ENCODE measurements at places on chromosomes 13 and 19.

DNA sequence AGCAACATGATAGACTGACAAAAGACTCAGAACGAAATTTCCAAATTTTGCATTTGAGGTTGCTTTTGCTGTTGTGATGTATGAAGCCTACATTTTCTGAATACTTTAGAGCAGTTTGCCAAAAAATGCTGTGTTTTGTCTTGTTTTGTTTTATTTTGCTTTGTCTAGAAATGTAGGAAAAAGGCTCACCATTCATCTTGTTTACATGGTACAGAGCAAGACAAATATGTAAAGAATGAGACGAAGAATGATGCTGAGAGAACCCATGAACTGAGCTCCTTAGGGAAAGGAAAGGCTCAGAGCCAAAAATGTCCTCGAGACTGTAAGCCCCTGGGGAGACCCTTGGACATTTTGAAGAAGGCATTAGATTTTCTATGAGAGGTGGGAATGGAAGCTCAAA, 6.8 kb upstream of the SPART start:
- DNase-seq = no peak

- no peak for DNase-seq
Measured at GRCh38 chr13:107342747-107343146, 774.8 kb upstream of the ARGLU1 start.

GRCh38 chr19:54041969-54042606, 21.6 kb downstream of the VSTM1 start:
- no peak for DNase-seq

GRCh38 chr19:54556194-54556593, 17.4 kb upstream of the LILRA2 start:
- DNase-seq = no peak

DNA sequence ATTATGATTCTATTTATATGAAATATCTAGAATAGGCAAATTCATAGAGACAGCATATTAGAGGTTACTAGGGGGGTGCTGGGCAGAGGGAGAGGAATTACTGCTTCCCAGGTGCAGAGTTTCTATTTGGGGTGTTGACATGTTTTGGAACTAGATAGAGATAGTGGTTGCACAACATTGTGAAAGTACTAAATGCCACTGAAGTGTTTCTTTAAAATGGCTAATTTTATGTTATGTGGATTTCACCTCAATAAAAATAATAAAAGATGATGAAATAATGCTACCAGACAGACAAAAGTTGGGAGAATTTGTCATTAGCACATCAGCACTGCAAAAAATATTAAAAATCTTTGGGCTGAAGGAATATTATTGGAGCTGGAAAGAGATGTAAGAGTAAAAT, 63.4 kb downstream of the SLC6A16 start:
- DNase-seq = no peak

DNA sequence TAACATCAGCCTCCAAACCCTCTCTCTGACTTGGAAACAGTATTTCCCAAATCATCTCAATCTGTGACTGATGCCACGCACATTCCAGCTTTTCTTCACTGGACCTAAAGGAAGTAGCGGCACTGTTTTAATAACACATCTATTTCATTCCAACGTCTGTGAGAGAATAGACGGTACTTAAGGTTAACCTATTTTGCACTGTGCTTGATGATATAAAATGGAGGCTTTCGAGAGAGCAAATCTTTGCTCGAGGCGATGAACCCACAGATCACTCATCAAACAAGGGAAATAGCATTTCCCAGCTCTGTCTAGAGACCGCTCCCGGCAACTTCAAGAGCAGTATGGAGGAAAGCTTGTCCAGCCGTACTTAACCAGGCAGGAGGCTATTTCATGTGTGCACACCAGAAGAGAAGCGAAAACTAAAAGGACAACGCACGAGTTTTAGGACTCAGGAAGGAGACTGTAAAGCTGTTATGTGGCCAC, 2.9 kb downstream of the UBL3 start:
- no peak for DNase-seq

DNA sequence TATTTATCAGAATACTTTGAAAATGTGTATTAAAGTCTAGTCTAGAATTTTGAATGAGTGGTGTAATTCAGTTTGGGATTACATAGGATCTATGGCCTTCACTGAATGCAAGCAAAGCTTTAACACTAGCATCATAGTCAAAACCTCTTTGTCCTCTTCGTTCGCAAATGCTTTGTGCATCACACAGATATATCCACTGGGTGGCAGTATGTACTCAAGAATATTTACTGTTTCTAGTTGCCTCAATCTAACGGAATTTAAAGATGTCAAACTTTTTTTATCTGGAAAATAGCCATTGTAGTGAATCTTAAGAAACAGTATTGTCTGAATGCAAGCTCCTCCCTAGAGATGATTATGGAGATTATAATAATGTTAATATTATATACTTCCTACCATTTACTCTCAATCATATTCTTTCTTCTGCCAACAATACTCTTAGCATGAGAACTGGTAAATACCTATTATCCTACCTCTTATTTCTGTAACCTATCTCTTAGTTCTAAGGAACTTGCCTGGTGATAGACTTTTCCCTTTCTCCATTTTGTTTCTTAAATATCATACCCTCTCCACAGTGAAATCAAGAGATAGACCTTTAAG, 25.8 kb downstream of the LACC1 start:
- peak; percentile 67 for DNase-seq

DNA sequence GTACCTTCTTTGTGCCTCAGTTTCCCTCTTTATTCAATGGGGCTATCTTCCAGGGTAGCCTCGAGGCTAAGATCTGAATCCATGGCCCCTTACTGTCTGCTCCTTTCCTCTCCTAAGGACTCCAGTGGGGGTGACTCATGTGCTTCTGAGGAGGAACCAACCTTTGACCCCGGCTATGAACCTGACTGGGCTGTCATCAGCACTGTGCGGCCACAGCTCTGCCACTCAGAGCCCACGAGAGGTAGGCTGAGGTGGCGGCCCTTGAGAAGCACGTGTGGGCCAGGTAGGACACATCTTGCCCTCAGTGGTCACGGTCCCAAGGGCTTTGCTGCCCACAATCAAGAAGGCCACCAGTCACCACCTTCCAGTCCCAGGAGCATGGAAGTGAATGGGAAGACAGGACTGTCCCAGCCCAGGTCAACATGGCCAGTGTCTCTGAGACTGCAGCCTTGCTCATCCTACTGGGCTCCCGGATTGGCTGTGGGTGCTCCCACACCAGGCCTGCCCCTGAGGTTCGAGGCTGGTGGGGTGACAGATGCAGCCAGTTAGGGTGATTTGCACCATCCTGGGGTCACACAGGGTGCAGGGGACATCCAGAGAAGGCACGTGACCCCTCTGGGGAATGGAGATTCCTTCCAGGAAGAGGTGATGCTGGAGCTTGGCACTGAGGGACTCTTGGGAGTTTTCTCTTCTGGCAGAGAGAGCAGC, 2.8 kb downstream of the TBC1D17 start:
- no peak for DNase-seq

GRCh38 chr19:37886571-37886970, 19.8 kb downstream of the WDR87 start:
- DNase-seq = no peak

DNA sequence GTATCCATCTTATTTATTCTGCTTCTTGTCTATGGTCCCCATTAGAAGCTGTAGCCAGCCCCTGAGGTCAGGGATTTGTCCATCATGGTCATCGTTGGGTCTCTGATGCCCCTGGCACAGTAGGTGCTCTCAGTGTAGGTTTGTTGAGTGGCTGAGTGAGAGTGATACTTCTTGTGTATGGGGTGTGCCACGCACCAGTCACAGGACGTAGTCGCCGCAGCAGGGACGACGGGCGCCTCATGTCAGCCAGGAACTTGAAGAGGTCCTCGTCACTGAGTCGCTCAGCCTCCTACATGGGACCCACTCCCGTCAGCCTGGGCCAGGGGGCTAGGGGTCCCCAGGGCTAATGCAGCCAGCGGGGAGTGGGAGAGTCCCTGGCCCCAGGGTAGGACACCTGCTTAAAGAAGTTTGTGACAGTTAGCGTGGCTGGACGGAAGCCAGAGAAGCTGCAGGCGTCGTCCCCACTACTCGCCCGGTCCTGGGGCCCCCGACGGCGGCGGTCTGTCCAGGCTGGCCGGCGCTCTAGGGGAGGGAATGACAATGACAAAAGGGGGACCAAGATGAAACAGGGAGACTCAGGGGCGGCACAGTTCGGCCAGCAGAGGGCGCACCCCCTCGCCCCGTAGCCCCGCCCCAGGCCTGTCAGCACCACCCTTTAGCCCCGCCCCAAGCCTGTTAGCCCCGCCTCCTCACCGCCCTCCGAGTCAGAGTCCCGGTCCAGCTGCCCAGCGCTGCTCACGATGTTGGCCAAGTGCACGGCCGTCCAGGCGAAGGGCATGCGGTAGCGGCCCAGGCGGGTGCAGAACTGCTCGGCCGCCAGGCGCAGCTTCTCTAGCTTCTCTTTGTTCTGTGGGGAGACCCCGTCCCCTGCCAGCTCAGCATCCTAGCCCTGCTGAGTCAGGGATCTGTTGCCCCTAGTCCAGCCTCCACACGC, 3.7 kb downstream of the ANGPTL8 start:
- peak; percentile 14 for DNase-seq

- no peak for DNase-seq
Measured at GRCh38 chr13:40910324-40911050, 108.6 kb downstream of the ELF1 start.

DNA sequence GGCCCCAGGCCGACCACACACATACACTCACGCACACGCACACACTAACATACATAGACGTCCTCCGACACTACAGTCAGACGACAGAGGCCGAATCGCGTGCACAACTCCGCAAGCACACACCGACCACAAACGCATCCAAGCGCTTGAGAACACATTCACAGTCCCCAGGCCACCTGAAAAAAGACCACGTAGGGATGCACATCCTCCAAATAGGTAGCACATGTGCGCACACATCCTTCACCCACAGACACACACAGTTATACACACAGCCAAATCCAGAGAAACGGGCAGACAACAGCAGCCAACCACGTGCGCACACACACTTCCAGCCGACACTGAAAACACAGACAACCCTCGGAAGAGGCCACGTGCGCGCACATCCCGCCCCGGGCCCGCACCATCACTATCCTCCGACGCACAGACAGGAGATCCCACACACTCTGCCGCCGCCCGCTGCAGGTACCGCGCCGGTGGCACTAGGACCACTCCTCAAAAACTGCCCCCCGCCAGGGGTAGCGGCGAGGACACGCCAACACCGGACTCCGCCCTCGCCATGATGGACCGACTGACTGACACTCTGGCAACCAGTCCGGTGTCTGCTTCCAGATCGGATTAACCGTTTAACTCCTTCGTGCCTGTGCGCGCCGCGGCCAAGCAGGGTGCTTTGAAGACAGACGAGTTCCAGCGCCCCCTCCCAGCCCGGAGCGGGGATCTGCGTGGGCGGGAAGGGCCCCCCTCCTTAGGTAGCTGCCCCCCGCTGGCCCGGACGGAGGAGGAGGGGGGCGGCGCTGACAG, 493 bp upstream of the PDE4A start:
- no peak for DNase-seq

DNA sequence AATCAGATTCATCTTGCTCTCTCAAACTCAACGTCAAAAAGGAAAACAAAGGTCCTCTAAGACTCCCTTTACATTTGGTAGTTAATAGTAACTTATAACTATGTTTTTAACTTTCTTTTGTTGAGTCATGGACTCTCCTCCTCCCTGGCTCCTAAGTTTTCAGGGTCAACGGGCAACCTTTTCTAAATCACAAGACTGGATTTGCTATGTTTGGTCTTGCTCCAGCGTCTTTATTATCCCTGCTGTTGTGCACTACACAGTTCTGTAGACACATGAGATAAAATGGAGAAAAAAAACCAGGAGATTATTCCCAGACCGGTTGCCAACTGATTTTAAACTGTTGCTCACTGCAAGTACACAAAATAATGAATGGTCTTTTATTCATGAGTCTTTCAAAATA, 1.9 kb upstream of the ITM2B start:
- no peak for DNase-seq

- DNase-seq = no peak
Measured at GRCh38 chr13:30373727-30374126, 48.6 kb upstream of the UBE2L5 start.

- DNase-seq = no peak
Measured at GRCh38 chr13:30927595-30927994, 4.9 kb upstream of the TEX26 start.

DNA sequence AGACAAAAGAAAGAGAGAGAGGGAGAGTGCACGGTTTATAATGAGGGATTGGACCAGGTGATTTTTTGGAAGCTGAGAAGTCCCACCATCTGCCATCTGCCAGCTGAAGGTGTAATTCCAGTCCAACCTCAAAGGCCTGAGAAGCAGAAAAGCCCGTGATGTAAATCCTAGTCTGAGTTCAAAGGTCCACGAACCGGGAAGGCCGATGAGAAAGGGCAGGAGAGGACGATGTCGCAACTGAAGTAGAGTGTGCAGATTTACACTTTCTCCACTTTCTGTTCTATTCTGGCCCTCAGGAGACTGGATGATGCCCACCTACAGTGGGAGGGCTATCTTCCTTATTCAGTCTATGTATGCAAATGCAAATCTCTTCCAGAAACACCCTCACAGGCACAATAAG, 500.0 kb downstream of the DIAPH3 start:
- no peak for DNase-seq

DNA sequence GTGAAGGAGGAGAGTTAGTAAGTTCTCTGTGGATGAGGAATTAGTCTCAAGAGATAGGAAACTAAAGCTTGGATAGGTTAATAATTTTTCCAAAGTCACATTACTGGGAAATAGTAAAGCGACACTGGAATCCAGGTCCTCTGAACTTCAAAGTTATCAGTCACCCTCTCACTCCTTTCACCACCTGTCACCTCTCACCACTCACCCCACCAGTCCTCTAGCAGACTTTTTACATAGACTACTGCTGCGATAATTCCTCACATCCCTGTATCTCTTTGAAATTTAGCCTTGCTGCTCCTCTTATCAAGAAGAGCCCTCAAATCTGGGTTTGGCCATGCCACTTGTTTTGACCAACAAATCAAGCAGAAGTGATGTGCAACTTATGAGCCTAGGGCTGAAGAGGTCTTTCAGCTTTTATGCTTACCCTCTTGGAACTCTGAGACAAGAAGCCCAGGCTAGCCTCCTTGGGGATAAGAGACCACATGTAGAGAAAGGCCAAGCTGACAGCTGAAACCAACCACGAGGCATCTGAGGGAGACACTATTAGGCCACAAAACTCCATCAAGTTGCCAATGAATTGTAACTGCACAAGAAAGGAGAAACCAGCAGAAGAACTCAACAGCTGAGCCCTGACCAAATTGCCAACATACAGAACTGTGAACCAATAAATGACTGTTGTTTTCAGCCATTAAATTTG, 41.2 kb downstream of the STARD13 start:
- no peak for DNase-seq
